Stimulated activated CD4-positive, alpha-beta T cell treated with anti-CD3 and anti-CD28 coated beads, TNF-alpha, amount 100 ng/mL, for 24 hours (primary cell): ENCODE measurements at places on chromosomes 6 and 20.
A peak's percentile ranks its signal among the peaks of the same experiment; 100 is the strongest.

DNA sequence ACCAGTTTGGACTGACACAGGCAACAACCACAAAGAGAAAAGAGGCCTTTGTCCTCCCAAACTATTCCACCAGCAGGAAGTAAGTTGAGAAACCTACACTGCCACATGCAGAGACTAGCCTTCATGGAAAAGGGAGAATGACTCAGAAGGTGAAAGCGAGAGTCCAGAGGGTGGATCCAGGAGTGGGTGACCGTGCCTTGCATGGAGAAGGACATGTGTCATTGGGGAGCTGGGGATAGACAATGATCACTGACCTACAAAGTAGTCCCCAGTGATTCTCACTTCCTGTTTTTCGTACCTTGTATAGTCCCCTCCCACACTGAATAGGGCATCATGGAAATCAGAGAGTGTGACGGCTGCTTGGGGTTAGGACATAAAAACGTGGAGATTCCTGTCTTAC is 91.9 kb downstream of the MYLK4 start:
- DNase-seq: peak; percentile 2

DNA sequence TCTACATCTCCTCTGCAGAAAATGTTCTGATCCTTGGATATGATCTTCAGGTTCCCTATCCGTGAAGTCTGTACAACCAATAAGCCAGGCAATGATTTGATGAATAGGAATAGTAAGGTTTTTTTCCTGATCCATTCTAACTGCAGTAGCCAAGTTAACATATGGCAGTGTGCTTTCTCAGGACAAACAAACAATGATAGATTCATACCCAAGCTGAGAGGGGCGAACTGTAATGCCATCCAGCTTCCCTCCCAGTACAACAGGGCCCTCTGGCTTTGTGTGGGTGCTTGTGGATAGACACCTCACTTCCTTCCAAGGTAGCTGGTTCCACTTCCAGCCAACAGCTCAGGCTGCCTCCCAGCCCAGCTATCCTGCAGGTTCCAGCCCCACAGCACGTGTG is 359.2 kb downstream of the CDH26 start:
- no peak for DNase-seq

- no peak for DNase-seq
Observed at GRCh38 chr6:36958775-36959554, 4.4 kb downstream of the PI16 start.

DNA sequence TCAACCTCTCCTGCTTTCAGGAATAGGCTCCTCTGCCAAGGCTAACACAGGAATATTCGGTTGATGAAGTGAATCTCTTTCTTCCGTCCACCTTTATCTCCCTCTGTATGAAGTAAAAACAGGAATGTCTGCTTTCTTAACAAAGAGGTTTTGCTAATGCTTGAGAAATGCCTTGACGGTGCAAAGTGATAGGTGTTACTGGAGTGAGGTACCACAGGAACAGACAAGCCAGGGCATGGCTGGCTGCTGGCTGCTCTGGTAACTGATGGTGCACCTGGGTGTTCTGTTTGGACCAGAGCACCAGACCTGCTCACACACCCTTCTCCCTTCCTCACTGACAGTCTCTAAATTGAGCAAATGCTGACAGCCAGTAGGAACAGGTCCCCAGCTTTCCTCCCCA is 174.0 kb upstream of the FBXL4 start:
- DNase-seq: no peak

- no peak for DNase-seq
Observed at GRCh38 chr20:24651976-24652345, 182.5 kb downstream of the SYNDIG1 start.
